ENCODE measurements at places on chromosomes 2 and 18.
A peak's percentile ranks its signal among the peaks of the same experiment; 100 is the strongest.

DNA sequence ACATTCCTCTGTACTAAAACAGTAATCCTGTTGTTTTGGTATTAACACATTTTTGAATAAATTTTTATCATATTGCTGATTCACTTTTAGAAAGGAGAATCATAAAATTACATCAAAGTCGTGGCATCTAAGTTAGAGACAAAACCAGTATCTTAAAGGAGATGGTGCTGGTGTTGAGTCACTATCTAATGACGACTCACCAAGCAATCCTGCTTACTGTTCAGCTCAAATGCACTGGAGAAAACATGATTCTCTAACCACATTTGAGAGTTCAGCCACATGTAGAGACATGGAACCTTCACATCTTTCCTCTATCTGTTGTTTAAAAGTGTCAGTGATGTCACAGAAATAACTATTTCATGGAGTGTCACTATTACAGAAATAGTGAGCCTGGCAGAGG is 473.8 kb downstream of the TGIF1 start:
- no peak for DNase-seq

DNA sequence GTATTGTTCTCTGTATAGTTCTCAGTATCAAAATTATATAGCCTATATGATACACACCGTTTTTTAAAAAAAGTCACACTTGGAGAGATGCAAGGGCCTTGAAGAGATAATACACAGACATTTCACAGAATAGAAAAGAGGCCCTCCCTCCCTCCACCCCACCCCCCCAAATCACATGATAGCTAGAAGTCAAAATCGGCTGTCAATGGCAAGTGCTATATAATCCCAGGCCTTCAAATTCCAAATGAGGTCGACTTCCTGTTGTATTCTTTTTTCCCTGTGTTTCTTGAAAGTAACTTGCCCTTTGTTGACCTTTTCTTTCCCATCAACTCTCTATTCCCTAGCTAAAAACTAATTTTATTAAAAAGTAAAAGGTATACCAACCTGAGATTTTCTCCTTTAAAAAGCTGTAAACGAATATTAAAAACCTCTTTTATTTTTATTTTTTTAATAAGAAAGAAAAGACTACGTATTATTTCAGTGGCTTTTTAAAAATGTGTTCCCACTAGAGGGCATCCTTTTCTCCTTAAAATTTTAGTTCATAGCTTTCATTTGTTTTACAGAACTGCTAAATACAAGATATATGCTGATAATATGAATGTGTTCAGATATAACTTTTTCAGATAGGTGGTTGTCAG is 46.6 kb downstream of the KCMF1 start:
- no peak for DNase-seq

GRCh38 chr2:226720948-226721347 is 78.7 kb downstream of the IRS1 start:
- no peak for DNase-seq

DNA sequence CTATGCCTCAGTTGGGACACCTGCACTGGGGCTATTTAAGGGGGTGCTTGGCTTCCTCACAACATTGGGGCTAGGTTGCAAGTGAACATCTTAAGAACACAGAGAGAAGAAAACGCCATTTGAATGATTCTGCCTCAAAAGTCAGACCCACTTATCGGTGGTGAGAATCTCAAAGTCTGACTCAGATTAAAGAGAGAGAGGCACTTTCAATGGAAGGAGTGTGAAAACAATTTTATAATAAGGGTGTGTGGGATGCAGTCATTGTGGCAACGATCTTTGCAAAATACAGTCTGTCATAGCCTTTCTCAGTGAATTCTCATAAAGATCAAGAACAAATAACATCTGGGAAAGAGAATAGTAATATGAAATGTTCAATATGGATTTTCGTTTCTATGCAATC is 41.8 kb downstream of the CCDC102B start:
- DNase-seq: no peak

- no peak for DNase-seq
Observed at GRCh38 chr2:99490623-99491461, 1.0 kb upstream of the REV1 start.

GRCh38 chr2:233980955-233981561 is 63.9 kb downstream of the TRPM8 start:
- DNase-seq: no peak

DNA sequence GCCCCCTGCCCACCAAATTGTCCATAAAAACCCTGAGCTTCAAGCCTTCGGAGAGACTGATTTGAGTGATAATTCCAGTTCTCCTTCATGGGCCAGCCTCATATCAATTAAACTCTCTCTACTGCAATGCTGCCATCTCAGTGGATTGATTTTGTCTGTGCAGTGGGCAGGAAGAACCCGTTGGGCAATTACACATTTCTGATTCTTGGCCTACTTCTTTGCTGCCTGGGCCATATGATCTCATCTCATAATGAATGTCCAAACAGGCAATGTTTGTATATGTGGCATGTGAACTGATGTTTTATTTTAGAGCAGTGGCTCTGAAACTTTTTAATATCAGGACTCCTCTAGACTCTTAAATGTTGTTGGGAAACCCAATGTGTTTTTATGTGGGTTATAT is 101.2 kb upstream of the SLC38A11 start:
- DNase-seq: no peak

- no peak for DNase-seq
Observed at GRCh38 chr2:25168256-25169072, at the start of gene POMC. Gene POMC, minus strand, starts transcription at chr2:25168580. Its CDS starts 3,808 bp downstream, at chr2:25164772.

- DNase-seq: no peak
Observed at GRCh38 chr2:189002079-189002478, 27.9 kb downstream of the COL3A1 start.

GRCh38 chr2:102971701-102972100 is 209.9 kb downstream of the TMEM182 start:
- no peak for DNase-seq

- DNase-seq: no peak
Observed at GRCh38 chr2:177896587-177896986, 176.0 kb downstream of the PDE11A start.

GRCh38 chr18:59932401-59932800 is 32.6 kb downstream of the PMAIP1 start:
- no peak for DNase-seq

- peak; percentile 37 for DNase-seq
Observed at GRCh38 chr2:105235388-105236059, 6.0 kb upstream of the GPR45 start.

DNA sequence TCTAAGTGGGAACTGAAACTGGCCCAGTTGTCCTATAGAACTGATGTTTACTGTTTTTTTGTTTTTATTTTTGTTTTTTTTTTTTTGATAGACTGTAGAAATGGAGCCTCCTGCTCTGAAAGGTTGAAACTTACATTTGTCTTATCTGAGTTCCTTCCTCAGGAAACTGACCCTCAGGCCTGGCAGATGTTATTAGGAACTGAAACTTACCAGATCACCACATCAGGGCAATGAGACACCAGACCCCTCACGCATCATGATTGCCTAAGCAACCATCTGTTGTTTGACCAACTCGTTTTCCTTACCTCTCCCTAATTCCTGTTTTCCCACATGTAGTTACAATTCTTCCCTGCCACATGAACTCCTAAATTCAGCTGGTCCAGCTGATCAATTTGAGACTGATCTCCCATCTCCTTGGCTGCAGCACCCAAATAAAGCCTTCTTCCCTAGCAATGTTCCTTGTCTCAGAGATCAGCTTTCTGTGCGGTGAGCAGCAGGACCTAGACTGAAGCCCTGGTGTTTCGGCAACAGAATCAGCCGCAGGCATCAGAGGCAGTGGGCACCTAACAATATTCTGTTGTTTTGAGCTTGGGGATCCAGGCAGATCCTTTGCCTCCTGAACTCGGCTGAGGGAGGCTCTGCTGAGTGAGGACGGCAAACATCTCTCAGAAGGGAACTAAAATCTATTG is 96.8 kb downstream of the MSH2 start:
- DNase-seq: no peak

DNA sequence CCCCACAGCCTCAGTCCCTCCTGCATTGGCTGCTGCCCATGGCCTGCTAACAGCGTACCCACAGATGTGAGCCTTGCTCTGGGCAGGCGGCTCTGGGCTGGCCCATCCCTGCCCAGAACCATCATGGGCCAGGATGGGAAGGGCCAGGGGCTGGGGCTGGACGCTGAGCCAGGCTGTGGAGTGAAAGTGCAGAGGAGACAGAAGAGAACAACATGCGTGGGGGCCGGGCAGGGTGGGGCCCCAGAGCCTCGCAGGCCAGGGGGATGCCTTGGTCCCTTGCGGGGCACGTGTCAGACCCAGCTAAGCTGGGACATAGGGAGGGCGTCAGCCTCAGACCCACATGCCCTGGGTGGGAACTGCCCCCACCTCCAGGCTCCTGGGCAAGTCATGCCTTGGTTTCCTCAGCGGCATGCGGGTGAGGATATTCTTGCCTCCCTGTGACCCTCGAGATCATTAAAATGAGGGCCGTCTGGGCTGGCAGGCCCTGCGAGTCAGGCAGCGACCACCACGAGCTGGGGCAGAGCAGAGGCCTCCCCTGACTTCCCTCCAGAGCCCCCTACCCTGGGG is 27.3 kb downstream of the GPC1 start:
- no peak for DNase-seq

DNA sequence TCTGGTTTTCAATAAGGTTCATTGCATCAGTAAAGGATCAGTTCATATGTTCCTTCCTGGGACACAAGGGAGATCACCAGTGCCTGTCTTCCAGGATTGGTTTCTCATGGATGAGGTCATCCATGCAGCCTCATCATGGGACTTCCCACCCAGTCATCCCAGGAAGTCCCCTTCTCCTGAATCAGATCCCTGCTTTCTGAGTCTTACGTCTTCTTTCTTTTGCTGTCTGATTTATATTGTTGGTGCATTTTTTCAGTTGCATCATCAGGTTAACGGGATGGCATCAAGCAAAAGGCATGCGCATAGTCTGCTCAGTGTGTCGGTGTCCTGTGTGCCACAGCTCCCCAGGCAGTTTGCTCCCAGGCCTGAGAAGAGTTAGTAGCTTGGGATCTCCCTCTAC is 105.9 kb downstream of the SOX11 start:
- no peak for DNase-seq

DNA sequence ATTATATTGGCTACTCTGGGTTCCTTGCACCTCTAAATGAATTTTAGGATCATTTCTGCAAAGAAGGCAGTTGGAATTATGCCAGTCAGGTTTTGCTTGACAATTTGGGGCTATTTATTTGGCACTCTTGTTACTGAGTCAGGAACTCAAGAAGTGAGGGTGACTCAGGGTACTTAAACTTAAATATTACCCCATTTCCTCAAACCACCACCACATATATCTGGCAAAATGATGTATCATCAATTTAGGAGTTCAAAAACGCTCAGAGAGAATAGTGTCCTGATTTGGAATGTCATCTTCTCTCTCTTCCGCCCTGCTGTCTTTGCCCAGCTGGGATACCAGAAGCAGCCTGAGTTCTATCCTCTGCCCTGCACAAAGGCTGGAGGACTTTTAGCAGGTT is 2.4 kb upstream of the THNSL2 start:
- DNase-seq: no peak

All from stimulated activated CD8-positive, alpha-beta memory T cell treated with anti-CD3 and anti-CD28 coated beads, Interleukin-15, amount 100 ng/mL, for 1 hour (primary cell).